ENCODE measurements at places on chromosomes 16 and 17.

GRCh38 chr16:72873044-72873443, 174.9 kb downstream of the ZFHX3 start:
- no peak for DNase-seq

DNA sequence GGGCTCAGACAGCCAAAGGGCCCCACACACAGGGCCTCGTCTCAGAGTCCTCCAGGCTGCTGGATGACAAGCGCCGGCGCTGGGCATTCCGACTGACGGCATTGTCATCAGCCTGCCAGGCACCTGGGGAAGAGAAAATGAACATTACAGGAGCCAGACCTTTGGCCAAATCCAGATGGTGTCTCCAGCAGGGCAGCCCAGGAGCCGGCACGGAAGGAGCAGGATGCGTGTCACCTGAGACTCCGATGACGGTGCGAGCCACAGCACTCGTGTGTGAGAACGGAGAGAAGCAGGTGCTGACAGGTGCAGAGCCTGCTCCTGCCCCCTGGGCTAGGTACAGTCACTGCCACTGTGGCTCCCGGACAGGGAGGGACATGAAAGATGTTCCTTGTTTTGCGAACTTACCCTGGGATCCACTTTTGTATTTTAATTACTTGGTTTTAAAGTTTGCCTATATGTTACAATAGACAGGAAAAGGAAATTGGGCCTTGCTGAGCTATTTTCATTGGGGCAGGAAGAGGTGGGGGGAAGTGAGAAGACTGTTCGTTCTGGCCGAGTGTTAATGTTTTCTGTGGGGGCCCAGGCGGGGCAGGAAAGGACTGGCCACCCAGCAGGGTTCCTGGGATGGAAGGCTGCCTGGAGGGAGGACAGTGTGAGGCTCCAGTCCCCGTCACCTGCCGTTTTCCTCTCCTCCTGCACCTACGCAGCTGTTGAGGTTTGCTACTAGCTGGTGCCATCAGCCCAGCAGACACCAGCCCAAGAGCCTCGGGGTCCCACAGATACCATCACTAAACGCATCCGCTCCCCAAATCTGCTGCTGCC, 4.4 kb upstream of the FOXJ1 start:
- no peak for DNase-seq

DNA sequence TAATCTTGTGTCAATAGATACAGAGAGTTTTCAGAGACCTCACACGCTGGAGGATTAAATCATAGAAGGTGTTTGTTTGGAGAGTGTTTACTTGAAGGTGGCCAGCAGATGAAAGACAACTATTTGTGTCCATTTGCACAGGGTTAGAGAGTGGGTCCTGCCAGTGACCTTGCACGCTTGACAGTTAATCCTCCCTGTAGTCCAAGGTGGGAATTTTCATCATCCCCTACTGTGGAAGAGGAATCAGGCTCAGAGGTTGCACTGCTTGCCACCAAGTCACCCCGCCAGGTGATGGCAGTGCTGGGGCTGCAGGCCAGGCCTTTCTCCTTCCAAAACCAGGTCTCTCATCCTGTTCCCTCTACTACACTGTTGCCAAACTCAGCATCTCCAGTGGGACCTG, 12.3 kb downstream of the CDH1 start:
- no peak for DNase-seq

GRCh38 chr17:82222816-82223215, 6.0 kb upstream of the SLC16A3 start:
- DNase-seq, result no peak

GRCh38 chr17:27378482-27379175, 77.6 kb upstream of the KSR1 start:
- no peak for DNase-seq

DNA sequence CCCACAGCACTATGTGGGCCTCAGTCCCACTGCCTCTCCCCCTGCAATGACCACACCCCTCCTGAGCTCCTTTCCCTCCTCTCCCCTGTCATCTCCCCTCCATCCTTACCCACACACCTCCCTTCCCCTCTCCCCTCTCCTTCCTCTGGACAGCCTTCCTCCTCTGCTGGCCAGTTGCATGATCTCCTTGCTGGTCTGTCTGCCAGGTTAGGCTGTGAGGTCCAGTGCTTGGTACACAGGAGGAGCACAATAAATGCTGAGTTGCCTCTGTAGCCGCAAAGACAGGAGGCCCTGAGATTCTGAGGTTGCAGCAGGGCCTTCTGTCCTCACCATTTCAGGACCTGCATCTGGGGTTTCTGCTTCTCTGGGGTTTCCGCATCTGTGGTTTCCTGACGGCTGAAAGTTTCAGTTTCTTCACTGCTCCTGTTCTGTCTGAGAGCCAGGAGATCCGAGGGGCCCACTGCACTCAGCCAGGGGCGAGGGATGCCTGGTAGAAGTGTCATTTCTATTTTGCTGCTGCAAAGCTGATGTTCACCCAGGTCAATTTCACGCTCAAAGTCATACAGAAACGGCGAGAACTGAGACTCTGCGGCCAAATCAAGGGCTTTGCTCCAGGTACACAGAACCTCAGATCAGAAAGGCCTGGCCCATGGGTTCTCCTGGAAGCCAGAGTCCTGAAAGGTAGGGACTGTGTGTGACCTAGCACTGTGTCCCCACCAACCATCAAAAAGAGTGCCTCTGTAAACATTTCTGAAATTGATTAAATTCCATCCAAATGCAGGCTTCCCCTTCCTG, 4.6 kb upstream of the SLC12A3 start:
- DNase-seq, result no peak

GRCh38 chr16:85865-86264, 7.8 kb downstream of the MPG start:
- DNase-seq, result no peak

DNA sequence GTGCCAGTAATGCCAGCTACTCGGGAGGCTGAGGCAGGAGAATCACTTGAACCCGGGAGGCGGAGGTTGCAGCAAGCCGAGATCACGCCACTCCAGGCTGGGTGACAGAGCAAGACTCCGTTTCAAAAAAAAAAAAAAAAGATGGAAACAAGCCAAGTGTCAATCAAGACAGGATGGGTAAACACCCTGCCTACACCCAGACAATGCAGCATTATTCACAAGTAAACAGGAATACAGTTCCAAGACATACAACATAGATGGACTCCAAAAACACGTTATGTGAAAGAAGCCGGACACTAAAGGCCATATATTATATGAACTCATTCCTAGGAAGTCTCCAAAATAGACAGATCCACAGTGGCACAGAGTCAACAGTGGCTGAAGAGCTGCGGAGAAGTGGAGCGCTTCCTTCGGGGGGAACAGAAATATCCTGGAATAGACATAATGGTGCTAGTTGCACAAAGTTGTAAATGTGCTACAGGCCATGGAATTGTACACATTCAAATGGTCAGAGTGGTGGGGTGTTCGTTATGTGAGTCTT, 33.9 kb downstream of the ANKRD11 start:
- no peak for DNase-seq

DNA sequence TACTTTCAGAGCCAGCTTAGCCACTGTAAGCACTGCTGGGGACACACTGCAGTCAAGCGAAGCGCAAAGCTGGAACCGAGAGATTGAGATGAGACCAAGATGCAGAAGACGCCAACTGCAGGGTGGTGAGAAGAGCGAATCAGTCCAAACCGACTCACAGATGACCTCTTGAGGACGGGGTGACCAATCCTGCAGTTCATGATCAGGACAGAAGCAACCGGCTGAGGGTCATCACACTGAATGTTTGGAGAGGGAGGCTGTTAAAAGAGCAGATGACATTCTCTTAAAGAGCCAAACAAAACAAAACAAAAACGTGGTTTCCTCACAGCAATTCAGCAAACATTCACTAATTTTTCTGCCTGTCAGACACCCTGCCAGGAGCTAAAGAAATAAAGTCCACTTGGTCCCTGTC, 8.5 kb downstream of the HASPIN start:
- no peak for DNase-seq

DNA sequence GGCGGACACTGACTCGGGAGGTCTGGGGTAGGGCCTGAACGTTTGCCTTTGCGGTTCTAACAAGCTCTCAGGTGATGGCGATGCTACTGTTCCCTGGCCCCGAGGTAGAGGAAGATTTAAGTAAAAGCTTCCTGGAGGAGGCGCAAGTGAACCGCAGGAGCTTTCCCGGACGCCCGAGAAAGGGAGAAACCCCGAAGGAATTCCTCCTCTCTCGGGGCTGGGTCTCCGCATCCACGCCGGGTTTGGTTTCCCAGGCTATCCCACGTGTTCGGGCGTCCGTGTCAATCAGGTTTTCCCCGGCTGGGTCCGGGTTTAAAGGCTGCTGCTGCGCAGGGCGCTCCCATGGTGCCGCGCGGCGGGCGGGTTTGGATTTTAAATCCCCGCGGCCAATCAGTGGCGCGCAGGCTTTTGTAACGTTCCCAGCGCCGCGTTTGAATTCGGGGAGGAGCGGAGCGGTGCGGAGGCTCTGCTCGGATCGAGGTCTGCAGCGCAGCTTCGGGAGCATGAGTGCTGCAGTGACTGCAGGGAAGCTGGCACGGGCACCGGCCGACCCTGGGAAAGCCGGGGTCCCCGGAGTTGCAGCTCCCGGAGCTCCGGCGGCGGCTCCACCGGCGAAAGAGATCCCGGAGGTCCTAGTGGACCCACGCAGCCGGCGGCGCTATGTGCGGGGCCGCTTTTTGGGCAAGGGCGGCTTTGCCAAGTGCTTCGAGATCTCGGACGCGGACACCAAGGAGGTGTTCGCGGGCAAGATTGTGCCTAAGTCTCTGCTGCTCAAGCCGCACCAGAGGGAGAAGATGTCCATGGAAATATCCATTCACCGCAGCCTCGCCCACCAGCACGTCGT, at the start of gene PLK1:
TSS of gene PLK1 (plus strand) at position 460 of the 844 bp plus-strand sequence. CDS start at position 504, 44 bp downstream.
- peak; percentile 32 for DNase-seq

DNA sequence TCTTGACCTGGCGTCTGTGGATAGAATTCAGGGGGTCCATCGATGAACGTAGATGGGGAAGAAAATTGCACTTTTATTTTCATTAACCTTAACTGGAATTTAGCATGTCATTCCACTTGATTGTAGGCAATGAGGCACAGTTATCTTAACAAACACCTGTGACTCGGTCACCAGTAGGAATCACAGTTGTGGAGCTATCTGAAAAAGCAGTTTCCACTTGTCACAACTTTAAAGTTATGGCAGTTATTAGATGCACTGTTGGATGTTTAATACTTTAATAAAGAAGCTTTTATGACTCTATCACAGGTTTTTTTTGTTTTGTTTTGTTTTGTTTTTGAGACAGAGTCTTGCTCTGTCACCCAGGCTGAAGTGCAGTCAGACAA, 83.7 kb upstream of the LGALS9 start:
- no peak for DNase-seq

GRCh38 chr17:76476736-76477135, 9.3 kb downstream of the AANAT start:
- DNase-seq, result no peak

- DNase-seq, result no peak
Observed at GRCh38 chr17:75518201-75518600, 1.9 kb downstream of the TSEN54 start.

DNA sequence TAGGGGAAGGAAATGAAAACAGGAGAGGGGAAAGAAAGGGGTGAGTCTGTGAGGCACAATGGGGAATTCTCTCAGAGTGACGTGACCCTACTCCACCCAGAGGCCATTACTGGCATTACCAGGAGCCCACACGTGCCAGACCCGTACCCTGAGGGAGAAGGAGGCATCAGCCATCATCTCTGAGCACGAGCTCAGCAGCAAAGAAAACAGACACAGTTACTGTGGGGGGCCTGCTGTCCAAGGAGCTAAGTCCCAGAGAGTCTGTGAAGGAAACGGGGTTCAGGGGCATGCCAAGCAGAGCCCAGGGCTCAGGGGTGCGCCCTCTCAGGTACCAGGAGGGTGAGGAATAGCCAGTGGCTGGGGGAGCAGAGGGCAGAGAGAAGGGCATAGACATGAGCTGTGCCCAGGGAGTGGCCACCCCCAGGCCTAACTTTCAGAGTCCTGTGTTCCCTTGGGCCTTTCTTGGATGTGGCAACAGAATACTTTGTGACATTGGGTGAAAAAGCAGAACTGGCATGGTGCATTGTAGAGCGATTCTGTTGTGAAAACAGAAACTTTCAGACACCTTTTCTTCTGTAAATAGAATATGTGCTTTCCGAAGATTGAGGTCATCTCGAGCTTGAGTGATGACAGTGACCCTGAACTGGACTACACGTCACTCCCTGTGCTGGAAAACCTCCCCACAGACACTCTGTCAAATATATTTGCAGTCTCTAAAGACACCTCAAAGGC, 11.3 kb downstream of the TAF1C start:
- DNase-seq, result peak; percentile 44

GRCh38 chr16:88880226-88881006, 14.0 kb upstream of the PABPN1L start:
- no peak for DNase-seq

DNA sequence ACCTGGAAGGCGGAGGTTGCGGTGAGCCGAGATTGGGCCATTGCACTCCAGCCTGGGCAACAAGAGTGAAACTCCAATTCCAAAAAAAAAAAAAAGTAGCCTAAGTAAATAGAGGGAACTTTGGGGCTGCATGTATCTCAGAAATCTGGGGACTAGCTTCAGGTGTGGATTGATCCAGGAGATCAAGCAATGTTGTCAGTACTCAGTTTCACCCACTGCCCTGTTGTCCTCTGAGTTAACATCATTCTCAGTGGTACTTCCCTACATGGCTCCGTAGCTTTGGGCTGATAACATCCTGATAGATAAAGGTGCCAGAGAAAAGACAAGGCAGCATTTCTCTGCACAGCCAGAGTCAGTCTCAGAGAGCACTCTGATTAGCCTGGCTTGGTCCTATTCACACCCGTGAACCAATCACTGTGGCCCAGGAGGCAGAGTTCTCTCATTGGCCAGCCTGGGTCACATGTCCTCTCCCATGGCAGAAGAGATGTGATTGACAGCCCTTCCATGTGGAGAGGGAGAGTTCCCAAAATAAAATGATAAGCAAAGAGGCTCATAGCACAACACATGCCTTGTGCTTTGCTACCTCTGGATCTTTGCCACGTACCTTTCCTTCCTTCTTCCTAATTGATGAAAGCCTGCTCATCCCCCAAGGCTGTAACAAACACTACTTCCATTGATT, 99.6 kb downstream of the ABCC1 start:
- DNase-seq, result no peak

- DNase-seq, result no peak
Observed at GRCh38 chr17:27834571-27834970, 34.2 kb upstream of the NOS2 start.

DNA sequence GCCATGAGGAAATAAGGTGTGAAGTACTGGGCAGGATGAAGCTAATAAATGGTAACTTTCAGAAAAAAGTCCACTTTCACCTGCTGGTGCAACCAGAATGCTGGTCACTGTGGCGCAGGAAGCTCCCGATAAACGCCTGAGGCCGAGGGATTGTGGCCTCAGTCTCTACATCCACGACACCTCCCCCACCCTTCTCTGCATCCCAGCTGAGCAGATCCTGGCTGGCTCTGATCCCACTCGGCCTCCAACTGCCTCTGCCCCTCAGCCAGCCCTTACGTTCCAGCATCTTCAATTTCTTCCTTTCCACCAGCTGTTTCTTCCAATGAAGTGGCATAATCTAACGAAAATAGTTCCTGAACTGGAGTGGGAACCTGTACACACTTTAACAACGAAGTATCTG, 49.5 kb downstream of the COX4I1 start:
- no peak for DNase-seq

GRCh38 chr17:72943826-72944689, 148.4 kb downstream of the SLC39A11 start:
- no peak for DNase-seq

Measured in stimulated activated CD8-positive, alpha-beta memory T cell treated with anti-CD3 and anti-CD28 coated beads, Interleukin-15, amount 100 ng/mL, for 4 hours (primary cell).